ENCODE measurements at places on chromosomes 4 and X.

- DNase-seq, result no peak
Observed at GRCh38 chr4:56958111-56958517, 19.3 kb downstream of the NOA1 start.

- DNase-seq, result no peak
Observed at GRCh38 chrX:38335382-38335781, 8.1 kb upstream of the RPGR start.

DNA sequence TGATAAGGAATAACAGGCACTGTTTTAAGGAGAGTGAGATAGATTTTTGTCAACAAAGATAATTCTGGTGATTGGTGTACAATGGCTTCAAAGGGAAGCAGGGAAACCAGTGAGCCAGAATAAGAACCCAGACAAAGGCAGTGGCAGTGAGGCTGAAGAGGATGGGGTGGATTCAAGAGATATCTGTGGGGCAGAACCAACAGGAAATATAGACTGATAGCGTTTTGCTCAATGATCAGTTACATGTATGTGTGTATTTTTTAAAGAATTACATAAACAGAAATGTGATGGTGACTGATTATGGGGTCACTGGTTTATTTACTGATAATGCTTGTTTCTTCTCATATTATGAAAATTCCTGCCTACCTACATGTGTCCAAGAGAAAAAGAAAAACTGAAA lies 66.4 kb downstream of the AMMECR1 start:
- no peak for DNase-seq

DNA sequence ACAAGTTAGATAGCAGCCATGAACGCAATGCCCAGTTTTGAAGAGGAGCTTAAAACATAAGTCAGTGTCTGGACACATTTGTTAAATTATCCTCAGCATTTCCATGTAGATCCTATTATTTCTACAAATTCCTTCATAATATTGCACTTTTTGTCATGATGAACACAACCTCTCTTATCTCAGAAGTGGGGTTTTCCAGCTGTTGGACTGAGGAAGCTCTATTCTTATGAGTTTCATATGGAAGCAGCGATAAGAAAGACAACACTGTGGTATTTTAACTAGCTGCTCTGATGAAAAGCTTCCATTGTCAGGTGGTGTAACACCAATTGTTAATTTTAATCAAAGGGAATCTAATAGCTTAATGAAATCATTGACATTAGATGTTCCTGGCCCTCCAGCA lies 308.7 kb downstream of the GBA3 start:
- no peak for DNase-seq

GRCh38 chr4:124997124-124997523 lies 284.6 kb upstream of the ANKRD50 start:
- DNase-seq, result no peak

DNA sequence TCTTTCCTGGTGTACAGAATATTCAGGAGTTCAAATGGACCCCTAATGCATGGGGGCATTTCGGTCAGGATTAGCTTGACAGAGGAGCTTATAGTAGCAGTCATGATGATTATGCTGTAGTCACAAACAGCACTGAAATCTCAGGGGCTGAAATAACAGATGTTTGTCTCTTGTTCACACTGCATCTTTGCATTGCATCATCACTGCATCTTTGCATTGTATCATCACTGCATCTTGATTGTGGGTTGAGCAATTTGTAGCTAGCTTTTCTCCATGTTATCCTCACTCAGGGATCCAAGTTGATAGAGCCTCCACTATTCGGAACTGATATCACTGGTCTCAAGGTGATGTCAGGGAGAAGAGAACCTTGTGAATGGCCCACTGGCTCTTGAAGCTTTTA lies 160.9 kb downstream of the GATB start:
- no peak for DNase-seq

- no peak for DNase-seq
Observed at GRCh38 chr4:5956285-5957021, 61.8 kb downstream of the C4orf50 start.

- DNase-seq, result no peak
Observed at GRCh38 chrX:148316446-148316845, 184.0 kb upstream of the AFF2 start.

DNA sequence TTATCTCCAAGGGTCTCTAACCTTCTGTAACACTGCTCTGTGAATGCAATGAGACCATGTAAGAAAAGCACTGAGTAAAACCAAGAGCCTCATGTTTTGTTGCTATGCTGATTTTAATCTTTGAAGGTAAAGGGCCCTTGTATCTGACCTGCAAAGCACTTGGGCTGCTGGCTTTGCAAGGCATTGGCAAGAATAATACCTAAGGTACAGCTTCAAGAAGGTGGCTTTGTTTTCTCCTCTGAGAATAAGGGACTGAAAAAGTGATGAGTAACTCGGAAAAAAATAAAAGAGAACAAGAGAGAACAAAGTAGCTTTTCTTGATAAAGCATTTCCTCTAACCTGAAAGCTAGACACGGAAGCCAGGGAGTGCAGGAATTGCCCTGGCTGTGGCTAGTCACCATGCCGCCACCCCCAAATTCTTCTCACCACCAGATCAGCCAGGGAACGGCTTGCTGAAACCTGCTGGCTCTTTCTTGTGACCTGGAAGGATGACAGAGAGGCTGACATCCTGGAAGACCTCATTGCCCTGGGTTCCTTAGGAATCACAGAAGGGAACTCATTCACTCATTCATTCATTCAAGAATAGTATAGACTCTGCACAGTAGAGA lies 41.8 kb upstream of the HS3ST1 start:
- DNase-seq, result no peak

DNA sequence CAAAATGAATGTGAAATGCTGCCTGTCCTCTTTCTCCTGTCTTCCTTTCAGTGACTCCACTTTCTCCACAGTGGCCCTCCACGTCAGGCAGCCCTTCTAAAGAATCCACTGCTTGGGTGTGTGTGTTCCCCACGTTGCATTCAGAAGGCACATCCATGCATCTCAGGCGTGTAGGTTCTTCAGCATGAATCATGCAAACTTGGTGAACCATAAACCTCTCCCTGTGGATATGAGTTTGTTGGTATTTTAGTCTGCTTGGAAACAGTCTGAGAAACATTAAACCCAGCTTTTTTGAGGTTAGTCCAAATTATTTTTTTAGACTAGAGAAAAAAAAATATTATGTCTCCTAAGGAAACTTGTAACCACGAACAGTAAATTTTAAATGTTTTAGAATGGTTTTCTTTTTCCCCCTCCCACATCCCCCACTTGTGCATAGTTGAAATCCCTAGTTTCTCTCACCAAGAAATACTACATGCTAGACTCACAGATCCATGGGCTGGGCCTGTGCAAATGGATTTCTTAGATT lies 251.6 kb downstream of the CBR4 start:
- DNase-seq, result no peak

GRCh38 chrX:13891377-13892140 lies 74.7 kb upstream of the GPM6B start:
- no peak for DNase-seq

DNA sequence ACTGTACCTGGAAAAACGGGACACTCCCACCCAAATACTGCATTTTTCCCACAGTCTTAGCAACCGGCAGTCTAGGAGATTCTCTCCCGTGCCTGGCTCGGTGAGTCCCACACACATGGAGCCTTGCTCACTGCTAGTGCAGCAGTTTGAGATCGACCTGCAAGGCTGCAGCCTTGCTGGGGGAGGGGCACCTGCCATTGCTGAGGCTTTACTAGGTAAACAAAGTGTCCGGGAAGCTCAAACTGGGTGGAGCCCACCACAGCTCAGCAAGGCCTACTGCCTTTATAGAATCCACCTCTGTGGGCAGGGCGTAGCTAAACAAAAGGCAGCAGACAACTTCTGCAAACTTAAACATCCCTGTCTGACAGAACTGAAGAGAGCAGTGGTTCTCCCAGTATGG lies 205.2 kb downstream of the CHIC1 start:
- no peak for DNase-seq

- no peak for DNase-seq
Observed at GRCh38 chrX:127207326-127207725, 387.8 kb downstream of the PRR32 start.

DNA sequence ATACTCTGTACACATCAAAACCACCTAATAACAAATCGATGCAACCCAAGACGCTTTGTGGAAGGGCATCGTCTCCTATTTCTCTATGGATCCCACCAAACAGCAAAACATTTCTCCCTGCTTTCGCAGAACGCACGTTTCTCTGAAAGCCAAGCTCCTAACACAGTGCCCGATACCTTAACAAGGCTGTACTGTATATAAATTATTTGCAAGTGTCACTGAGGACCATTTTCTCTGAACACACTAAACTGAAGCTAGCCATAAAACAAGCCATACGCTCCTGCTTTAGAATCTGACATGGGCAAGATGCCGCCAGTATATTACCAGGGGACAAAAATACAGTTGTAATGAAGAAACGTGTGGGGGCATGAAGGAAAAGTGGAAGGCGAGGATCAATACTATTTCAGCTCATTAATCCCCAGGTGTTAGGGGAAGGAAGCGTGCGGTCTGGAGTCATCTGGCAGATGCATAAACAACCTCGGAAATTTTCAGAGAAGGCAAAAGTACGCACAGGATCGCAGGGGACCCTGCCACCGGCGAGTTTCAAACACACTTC lies 703 bp downstream of the KCNIP4 start:
- no peak for DNase-seq

DNA sequence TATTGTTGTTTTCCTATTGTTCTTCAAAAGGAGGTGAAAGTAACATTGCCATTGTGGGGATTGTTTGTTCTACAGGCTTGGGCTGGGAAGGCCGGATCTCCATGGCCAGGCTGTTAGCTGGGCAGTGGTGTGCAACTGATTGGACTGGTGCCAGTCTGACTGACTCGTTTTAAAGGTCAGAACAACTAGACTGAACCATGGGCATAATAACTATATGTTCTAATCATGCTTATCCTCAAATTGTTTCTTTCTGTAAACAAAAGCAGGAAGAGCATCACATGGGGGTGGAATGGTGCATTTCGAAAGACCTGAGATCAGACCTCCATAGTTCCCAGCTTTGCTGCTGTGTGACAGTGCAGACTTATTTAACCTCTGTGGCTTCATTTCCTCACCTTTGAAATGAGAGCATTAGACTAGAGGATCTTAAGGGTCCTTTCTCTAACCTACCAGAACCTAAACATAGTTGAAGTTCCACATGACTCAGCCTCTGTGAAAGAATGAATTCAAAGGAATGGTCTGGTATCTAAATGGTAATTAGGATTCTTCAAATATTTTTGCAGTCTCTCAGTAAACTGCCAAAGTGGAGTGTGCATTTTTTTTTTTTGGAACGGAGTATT lies 66.7 kb upstream of the PGRMC2 start:
- no peak for DNase-seq

GRCh38 chr4:53313510-53313909 lies 52.4 kb downstream of the SCFD2 start:
- DNase-seq, result no peak

DNA sequence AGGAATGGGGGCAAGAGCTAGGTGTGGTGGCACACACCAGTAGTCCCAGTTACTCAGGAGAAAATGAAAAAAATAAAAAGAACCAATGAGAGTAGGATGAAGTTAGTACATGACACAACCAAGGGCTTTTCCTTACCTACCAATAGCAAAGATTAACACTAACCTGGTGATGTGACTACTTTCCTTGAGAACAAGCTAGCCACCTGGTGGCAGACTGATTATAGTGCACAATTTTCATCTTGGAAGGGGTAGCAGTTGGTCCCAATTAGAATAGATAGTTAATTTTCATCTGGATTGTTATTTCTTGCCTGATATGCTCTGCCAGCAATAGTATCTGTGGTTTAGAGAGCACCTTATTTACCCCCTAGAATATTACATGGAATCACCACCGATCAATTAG lies 1216.8 kb upstream of the PABPC4L start:
- no peak for DNase-seq

DNA sequence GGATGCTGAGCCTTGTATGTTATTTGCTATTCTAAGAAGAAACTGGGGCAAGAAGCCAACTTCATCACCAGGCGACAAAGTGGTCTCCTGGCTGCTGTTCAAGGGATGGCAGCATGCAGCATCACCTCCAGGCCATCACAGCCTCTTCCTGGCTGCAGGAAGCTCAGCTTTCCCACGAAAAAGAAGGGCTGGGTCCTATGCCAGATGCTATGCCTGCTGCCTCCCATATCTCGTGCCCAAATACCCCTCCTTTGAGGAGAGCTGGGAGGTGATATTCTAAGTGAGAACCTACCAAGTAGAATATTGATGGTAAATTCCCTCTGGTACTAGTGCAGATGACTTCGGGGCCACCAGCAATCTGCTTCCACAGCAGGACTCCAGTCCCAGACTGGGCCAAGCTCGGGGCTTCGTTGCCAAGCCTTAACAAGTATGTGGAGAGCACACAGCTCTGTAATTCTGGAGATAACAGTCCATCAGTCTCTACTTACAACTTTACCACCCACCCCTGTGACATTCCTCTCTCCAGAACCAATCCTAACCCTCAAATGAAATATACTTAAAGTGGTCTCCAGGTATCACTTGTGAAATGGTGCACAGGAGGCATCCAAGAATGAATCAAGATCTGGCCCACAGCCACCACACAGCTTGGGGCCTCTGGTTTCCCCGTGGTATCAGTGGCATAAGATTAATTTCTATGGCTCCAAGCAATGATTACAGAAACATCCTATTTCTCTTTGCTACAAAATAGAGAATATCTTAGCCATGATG lies 149.3 kb downstream of the PALLD start:
- no peak for DNase-seq

GRCh38 chr4:99816545-99817308 lies at the start of gene DAPP1:
DAPP1 (plus strand) TSS chr4:99816827; CDS start chr4:99816914, 87 bp downstream.
- no peak for DNase-seq

DNA sequence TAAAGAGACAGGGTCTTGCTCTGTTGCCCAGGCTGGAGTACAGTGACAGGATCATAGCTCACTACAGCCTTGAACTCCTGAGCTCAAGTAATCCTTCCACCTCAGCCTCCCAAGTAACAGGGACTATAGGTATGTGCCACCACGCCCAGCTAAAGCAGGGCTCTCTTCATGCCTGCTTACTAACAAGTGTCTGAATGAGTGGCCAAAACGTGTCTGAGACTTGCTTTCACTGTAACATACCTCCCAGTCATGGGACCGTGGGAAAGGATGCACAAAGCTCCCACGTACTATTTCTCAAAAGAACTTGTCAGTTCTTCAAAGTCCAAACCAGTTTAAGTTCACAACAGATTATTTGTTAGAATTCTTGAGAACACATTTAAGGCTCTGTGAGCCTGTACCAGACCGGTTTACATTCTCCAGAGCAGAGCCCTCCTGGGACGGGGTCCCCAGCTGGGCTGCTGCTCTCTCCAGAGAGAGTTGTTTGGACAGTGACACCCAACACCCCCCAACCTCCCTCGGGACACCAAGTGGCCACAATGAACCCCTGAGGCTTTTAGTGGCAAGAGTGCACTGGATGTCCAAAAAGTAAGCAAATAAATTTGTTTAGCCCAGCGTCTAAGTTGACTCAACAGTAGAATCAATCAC lies 24.1 kb downstream of the SH3KBP1 start:
- no peak for DNase-seq

All from cortex of kidney (tissue), 1 donor.